ENCODE measurements at places on chromosomes 12 and 14.

GRCh38 chr14:71651228-71651627 lies 281.0 kb upstream of the RGS6 start:
- DNase-seq, result no peak

DNA sequence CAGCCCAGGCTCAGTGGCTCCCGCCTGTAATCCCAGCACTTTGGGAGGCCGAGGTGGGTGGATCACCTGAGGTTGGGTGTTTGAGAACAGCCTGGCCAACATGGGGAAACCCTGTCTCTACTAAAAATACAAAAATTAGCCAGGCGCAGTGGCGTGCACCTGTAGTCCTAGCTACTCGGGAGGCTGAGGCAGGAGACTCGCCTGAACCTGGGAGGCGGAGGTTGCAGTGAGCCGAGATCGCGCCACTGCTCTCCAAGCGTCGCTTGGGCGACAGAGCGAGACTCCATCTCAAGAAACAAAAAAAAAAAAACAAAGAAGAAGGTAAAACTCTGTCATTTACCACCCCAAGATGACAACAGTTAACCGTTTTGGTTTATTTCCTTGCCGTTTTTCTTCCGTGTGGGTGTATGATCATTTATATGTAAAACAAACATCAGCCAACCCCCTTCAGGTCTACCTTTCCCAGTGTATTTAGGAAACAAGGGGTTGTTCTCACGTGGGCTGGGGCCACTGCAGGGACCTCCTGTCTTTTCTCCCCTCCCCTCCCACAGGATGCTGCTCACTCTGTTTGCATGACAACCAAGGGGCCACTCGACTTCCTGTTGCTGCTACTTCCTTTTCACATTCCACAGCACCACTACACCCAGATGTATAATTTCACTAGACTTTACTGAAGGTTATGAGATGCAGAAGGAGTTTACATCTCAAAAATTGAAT lies 13.6 kb downstream of the TTC9 start:
- no peak for DNase-seq

- no peak for DNase-seq
Measured at GRCh38 chr12:8018666-8019581, 13.6 kb upstream of the FOXJ2 start.

DNA sequence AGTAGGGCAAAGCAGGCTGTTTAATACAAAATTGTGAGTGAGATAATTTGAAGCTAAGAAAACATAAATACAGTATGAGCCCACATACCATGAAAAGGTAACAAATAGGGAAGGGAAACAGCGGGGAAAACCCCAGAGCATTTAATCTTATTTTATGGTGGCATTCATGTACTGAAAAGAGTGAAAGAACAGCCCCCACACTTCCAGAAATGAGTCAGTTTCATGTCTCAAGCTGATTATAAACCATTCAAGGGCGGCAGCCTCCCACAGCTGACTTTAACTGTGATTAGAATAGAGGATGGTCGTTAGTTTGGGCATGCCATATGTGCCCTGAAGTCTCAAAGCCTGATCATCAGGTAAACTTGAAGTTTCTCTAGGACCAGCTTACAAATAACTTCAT lies 64.5 kb downstream of the FOXG1 start:
- no peak for DNase-seq

GRCh38 chr12:54372113-54372806 lies 8.0 kb upstream of the GPR84 start:
- no peak for DNase-seq
